Stimulated activated CD4-positive, alpha-beta T cell treated with anti-CD3 and anti-CD28 coated beads, Interleukin-2, amount 100 ng/mL, for 24 hours (primary cell): ENCODE measurements at places on chromosomes 7 and 10.

GRCh38 chr7:105003275-105003674 lies 10.7 kb upstream of the KMT2E start:
- DNase-seq = no peak

- DNase-seq = no peak
These were observed 11.4 kb downstream of the SSMEM1 start for GRCh38 chr7:130218806-130219620.

GRCh38 chr10:114908896-114909295 lies 29.1 kb upstream of the TRUB1 start:
- DNase-seq = no peak

- DNase-seq = peak; percentile 55
These were observed 5.1 kb upstream of the MYL7 start for GRCh38 chr7:44145969-44146911.
